NCI-H460 (cell line): ENCODE measurements at places on chromosomes 2 and 18. TPM values are rescaled to one million over a fixed set of nuclear protein-coding genes. Genes with fewer than 3 reads are reported as not detected.

The FAM228A gene
- not detected in 2 replicates for total RNA-seq

The ERICH2 gene
- total RNA-seq: not detected in 2 replicates

The CCDC141 gene
- 2.4 and 4.0 TPM in 2 replicates for total RNA-seq

The ERFE gene
- 7.7 and 10.0 TPM in 2 replicates for total RNA-seq

The CCBE1 gene
- total RNA-seq: not detected in 2 replicates

GRCh38 chr2:68388772-68389171 lies 23.7 kb downstream of the PLEK start:
- DNase-seq: no peak

DNA sequence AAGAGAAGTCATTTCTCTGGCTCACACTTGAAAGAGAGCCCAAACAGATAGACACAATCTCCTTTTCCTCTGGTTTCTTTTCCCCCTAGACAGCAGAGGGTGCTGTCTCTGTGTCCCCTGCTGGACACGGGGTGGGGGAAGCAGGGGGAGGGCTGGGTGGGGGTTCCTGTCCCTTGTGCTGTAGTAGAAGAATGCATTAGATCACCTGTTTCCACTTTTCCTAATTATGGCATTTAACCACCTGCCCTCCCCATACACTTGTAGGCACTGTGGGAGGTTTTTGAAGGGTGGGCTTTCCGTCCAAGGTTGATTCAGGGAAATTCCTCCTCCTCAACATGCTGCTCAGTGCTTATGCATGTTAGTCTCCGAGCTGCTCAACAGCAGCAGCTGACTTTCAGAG lies 206.2 kb upstream of the EPAS1 start:
- DNase-seq: no peak

- no peak for DNase-seq
Observed at GRCh38 chr18:78742218-78742745, 237.3 kb upstream of the SALL3 start.

DNA sequence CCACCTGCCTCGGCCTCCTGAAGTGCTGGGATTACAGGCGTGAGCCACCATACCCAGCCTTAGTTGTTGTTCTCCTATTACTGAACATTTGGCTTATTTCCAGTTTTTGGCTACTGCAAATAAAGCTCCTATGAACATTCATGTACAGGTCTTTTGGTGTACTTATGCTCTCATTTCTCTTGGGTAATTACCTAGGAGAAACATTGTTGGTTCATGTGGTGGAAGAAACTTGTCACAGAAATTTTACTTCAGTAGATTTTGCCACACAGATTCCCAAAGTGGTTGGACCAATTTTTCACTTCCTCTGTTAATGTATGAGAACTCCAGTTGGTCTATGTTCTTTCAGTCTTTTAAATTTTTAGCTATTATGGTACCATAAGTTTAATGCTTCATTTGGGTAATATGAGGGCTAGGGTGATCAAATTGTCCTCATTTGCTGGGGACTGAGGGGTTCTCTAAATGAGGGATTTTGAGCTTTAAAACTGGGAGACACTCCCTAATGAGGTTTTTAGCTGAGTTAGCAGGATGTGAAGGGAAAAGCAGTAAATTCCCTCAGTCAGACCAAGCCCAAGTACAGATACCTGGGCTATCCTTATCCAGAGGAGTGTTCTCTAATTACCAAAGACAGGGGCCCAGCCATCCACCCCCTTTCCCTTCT lies 33.9 kb downstream of the MTA3 start:
- no peak for DNase-seq

GRCh38 chr2:26059542-26059941 lies 25.7 kb downstream of the RAB10 start:
- no peak for DNase-seq

GRCh38 chr18:76764291-76764901 lies 58.0 kb upstream of the ZNF236 start:
- no peak for DNase-seq

GRCh38 chr18:61001138-61001537 lies 332.1 kb upstream of the CDH20 start:
- DNase-seq: no peak

- DNase-seq: peak; percentile 61
Observed at GRCh38 chr2:200782251-200782650, 29.5 kb upstream of the BZW1 start.
